ENCODE measurements at places on chromosomes 7 and 10.

- no peak overlapping the region for H3K27ac ChIP-seq
- no peaks in the 10 kb centered on the region for H3K4me1 ChIP-seq
- no peaks in the 10 kb centered on the region for H3K36me3 ChIP-seq
- no peak for DNase-seq
Measured at GRCh38 chr7:120303105-120303504, 30.1 kb downstream of the KCND2 start.

- peaks cover 53% of the 10 kb centered on the region for H3K4me1 ChIP-seq
- no peak for DNase-seq
- no peak overlapping the region for H3K27ac ChIP-seq
- H3K36me3 ChIP-seq, result no peaks in the 10 kb centered on the region
- no peak overlapping the region for H3K4me3 ChIP-seq
- no peaks in the 10 kb centered on the region for H3K27me3 ChIP-seq
Measured at GRCh38 chr10:79162022-79162421, 93.3 kb downstream of the ZMIZ1 start.

DNA sequence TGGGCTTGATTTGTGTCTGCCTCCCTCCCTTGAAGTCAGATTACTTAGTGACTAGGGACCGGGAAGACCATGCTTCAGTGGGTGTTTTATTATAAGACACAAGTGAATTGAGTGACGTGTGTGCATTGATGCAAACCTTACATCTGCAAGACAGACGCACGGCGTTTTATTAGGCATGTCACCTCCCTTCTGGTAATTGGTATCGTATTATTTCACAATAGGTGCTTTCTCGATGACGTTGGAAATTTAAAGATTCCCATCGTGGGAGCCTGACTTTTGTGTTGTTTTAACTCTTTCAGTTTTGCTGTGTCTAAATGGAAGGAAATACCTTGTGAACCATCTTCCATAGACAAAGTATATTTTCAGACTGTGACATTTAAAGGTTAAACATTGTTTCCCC lies 132.6 kb downstream of the INSYN2A start:
- no peaks in the 10 kb centered on the region for H3K27me3 ChIP-seq
- no peak overlapping the region for H3K27ac ChIP-seq
- no peaks in the 10 kb centered on the region for H3K4me1 ChIP-seq
- no peak for DNase-seq
- no peak overlapping the region for H3K4me3 ChIP-seq

DNA sequence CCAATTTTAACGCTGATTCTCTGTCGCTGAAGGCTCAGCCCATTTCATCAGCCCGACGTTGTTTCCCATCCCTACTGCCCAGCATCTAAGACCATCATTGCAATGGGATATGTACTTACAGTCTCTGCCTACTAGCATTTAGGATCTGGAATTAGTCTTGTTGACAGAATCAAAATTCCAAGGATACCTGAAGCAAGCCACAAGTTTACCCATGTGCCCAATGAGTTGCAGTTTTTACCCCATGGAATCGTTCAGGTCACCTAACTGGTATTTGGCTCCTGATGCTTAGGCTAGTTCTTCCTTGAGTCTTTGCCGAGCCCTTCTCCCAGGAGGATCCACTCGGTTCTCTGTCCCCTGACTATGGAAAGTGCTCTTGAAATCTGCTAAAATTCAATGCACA lies 276.8 kb downstream of the DNAJB9 start:
- no peaks in the 10 kb centered on the region for H3K27me3 ChIP-seq
- no peak for DNase-seq
- no peak overlapping the region for H3K4me3 ChIP-seq
- no peaks in the 10 kb centered on the region for H3K36me3 ChIP-seq

DNA sequence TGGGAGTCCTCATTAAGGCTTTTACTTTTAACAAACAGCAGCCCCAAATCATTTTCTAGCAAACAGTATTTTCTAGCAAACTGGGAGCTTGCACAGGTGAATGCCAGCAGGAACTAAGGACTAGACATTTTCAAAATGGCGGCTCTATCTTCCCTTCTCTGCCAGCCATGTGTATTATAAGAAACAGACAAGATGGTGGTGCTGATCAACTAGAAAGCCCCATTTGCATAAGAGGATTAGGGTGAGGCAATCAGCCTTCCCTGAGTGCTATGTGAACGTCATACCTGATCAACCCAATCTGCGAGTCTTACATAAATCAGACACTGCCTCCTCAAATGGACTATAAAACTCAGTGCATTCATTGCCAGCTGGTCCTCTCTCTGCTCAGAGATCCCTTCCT lies 479.6 kb downstream of the IPMK start:
- H3K36me3 ChIP-seq, result no peaks in the 10 kb centered on the region
- DNase-seq, result no peak
- H3K27ac ChIP-seq, result no peak overlapping the region
- H3K27me3 ChIP-seq, result no peaks in the 10 kb centered on the region
- no peaks in the 10 kb centered on the region for H3K4me1 ChIP-seq

- H3K4me3 ChIP-seq, result no peak overlapping the region
- no peak for DNase-seq
- H3K36me3 ChIP-seq, result no peaks in the 10 kb centered on the region
- no peak overlapping the region for H3K27ac ChIP-seq
- no peaks in the 10 kb centered on the region for H3K27me3 ChIP-seq
Measured at GRCh38 chr7:34036051-34036920, 130.9 kb downstream of the BMPER start.

- H3K36me3 ChIP-seq, result no peaks in the 10 kb centered on the region
- H3K27ac ChIP-seq, result no peak overlapping the region
- no peaks in the 10 kb centered on the region for H3K4me1 ChIP-seq
Measured at GRCh38 chr10:74306227-74306982, 155.4 kb downstream of the ADK start.

DNA sequence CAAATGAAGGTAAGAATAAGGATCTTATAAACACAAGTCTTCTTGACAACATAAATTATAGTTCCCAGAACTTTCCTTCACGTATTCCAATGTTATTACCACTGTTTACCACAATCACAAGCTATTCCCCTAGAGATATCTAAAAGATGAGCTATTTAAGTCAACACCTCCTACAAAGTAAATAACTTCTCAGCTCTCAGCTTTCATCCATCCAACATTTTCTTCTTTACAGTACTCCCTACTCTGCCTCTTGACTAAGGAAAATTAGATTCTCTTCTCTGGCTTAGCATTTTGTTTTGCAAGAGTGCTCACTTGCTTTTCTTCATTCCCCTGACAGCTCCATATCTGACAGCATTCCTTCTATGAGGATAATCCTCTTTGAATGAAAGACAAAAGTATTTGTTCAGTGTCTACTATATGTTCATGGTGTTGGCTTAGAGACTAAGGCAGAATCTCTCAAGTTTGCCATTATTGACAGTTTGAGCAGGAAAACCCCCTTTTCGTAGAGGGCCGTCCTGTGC lies 93.0 kb upstream of the IL6 start:
- H3K4me1 ChIP-seq, result no peaks in the 10 kb centered on the region
- DNase-seq, result no peak
- H3K27ac ChIP-seq, result no peak overlapping the region
- H3K36me3 ChIP-seq, result no peaks in the 10 kb centered on the region

DNA sequence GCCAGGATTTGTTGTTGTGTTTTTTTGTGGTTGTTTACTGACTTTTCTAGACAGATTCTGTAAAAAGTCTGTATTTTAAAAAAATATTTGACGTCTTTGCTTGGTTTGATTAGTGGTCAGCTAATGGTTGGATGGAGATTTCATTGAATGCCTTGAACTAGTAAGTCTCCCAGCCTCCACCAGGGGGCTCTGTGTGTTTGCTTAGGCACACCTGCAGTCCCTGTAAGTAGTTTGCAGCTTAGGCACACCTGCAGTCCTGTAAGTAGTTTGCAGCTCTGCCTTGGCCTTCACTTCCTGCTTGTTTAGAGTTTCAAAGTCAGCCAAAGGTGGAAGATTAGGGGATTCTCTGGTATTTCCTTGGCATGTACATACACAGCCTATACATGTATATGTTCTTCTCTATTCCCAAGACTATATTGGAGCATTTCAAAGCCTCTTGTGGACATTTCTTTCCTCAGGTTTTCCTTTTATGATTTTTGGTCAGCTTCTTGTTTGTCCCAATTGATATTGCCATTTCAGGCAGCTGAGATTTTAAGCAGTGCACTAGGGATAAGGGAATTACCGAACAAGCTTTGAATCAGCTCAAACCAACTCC lies 101.6 kb downstream of the CCSER2 start:
- DNase-seq, result peak; percentile 55
- peaks cover 3% of the 10 kb centered on the region for H3K4me1 ChIP-seq
- no peaks in the 10 kb centered on the region for H3K27me3 ChIP-seq
- H3K36me3 ChIP-seq, result no peaks in the 10 kb centered on the region
- H3K4me3 ChIP-seq, result no peak overlapping the region

GRCh38 chr7:45957721-45958120 lies 36.6 kb upstream of the IGFBP3 start:
- H3K27ac ChIP-seq, result no peak overlapping the region
- H3K36me3 ChIP-seq, result no peaks in the 10 kb centered on the region
- H3K4me3 ChIP-seq, result no peak overlapping the region
- no peaks in the 10 kb centered on the region for H3K4me1 ChIP-seq
- DNase-seq, result no peak

GRCh38 chr7:32494946-32495297 lies 367 bp upstream of the AVL9 start:
- DNase-seq, result no peak
- no peaks in the 10 kb centered on the region for H3K27me3 ChIP-seq
- H3K4me3 ChIP-seq, result peak overlapping the region; percentile 98
- H3K4me1 ChIP-seq, result peaks cover 6% of the 10 kb centered on the region

DNA sequence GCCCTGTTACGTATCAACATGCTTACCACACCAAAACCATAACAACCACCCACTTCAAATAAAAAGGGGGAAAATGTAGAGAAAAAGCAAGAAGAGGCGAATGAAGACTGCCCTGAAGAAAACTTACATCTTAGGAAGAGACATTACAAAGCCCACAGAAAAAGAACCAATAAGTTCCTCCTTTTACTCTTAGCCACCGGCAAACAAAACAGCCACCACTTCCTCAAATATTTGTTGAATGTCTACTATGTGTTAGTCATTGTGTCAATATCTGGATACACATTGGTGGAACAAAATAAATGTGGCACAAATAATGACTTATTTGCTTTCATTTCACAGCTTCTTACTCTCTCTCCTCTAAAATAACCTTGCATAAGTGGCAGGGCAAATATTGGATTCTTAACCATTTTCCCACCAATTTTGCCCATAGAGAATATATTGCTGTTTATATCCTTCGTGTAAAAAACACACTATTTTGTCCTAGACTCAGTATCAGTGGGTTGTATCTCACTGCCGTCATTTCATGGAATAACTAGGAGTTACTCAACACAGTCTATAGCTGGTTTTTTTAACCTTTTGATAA lies 106.8 kb downstream of the ANK3 start:
- H3K4me3 ChIP-seq, result no peak overlapping the region
- no peaks in the 10 kb centered on the region for H3K27me3 ChIP-seq
- no peaks in the 10 kb centered on the region for H3K36me3 ChIP-seq

DNA sequence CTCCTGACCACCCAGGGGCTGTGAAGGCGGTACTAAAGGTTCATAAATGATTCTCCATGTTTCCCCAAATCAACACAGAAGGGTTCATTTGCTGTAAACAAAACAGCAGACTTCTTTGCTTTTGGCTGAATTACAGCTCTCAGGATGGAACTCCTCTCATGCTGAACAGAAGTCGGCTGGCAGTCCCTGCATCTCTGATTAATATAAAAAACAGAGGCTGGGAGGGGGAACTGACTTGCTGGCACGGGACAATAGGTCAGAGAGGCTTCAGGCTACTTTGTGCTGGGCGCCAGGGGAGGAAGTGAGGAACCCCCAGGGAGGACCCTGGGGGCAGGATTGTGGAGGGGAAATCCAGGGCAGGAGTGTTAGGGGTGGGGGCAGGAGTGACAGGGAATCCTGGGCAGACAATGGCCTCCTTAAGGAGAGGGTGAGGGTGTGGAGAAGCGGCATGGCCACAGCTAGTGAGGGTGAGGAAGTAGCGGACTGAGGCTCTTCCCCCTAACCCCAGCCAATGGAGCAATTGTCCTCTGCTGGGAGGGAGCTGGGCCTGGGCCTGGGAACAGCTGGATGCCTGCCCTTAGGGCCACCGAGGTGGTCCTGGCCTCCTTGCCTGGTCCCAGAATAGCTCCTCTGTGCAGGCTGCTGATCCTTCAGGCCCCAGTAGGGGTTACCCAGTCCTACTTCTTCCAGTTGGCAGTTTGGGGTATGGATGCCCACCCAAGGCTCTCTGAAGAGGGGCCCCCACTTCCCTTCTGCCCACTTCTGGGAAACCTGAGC lies 9.2 kb upstream of the SFRP5 start:
- H3K4me1 ChIP-seq, result peaks cover 5% of the 10 kb centered on the region
- H3K27ac ChIP-seq, result no peak overlapping the region
- H3K27me3 ChIP-seq, result no peaks in the 10 kb centered on the region
- no peaks in the 10 kb centered on the region for H3K36me3 ChIP-seq
- no peak for DNase-seq

- H3K36me3 ChIP-seq, result no peaks in the 10 kb centered on the region
- no peak overlapping the region for H3K27ac ChIP-seq
- DNase-seq, result no peak
Measured at GRCh38 chr10:124697443-124697836, 46.7 kb downstream of the FAM53B start.

DNA sequence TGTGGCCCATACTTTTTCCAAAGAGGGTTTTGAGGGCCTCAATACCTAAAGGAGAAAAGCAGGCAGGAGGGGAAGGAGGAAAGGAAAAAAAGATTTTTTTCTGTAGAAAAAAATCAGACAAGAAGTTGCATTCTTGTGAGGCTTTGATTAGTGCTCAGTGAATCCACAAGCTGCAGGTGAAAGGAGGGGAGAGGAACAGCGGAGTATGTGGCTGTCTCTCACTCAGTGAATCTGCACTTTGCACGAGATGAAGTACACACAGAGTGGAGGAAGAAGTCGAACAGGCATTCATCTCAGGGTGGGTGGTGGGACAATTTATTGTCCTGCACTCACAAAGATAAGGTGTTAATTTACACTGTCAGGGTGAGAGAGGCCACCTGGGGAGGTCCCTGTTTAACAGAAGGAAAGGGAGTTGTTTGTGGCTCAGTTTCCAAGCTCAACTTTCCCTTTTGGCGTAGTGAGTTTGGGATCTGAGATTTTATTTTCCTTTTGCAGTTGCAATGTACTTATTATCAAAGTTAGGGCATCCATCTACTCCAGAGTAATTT lies 49.0 kb upstream of the VIPR2 start:
- no peak overlapping the region for H3K4me3 ChIP-seq
- H3K27me3 ChIP-seq, result no peaks in the 10 kb centered on the region
- H3K36me3 ChIP-seq, result no peaks in the 10 kb centered on the region
- no peak overlapping the region for H3K27ac ChIP-seq
- no peak for DNase-seq

DNA sequence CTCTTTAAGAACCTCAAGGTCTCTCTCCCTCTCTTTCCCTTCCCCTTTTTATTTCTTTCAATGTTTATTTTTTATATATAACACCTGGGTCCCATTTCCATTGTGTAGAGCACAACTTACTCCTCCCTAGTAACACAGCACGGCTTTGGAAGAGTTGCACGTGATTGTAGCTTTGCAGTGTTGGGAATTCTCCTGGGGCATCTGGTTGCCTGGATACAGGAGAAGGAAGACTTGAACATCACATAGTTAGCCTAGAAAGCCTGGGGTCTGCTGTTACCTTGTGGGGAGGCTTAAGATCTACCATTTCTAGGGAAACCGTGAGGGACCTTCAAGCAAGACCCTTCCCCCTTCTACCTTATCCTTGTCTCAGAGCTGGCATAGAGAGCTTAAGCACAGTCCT lies 41.1 kb upstream of the NFKB2 start:
- no peak overlapping the region for H3K4me3 ChIP-seq
- DNase-seq, result no peak
- H3K27ac ChIP-seq, result no peak overlapping the region
- no peaks in the 10 kb centered on the region for H3K27me3 ChIP-seq
- peaks cover 17% of the 10 kb centered on the region for H3K36me3 ChIP-seq

- no peak overlapping the region for H3K4me3 ChIP-seq
- H3K27me3 ChIP-seq, result 0 out of 2 replicates have a peak, but pooled peaks cover 3% of the 10 kb centered on the region
- DNase-seq, result peak; percentile 22
Measured at GRCh38 chr7:93055543-93056107, 62.2 kb downstream of the SAMD9 start.

Measured in Panc1 (cell line).